ENCODE measurements at places on chromosomes 5 and 9.

DNA sequence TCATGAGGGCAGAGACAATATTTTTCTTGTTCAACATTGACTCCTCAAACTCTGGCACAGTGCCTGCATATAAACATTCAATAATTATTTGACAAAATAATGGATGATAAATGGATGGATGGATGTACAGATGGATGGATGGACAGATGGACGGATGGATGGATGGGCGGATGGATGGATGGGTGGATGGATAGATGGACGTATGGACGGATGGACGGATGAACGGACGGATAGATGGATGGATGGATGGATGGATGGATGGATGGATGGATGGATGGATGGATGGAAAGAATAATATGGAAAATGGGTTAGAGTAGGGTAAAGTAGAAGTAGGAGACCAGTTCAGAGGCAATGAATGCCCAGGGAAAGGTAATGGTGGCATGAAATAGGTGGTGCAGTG, 589.2 kb downstream of the EBF1 start:
- no peak for DNase-seq

DNA sequence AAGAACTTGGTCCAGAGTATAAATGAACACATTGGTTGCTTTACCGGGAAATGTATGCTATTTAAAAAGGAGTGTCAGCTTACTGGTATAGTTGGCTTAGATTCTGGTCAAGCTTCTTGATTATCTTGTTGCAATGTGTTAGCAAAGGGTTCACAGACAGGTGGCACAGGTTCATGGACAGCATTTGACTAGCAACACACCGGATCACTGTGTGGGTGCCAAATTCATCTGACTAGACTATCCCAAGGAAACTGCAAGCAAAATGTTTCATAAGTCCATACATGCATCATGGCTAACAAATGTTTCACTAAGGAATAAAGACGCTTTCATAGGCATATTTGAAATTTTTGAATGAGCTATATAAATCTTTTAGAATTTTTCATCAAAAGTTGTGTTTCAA, 274.1 kb downstream of the PLK2 start:
- DNase-seq: no peak

- no peak for DNase-seq
Measured at GRCh38 chr5:88190106-88190834, 78.4 kb downstream of the TMEM161B start.

DNA sequence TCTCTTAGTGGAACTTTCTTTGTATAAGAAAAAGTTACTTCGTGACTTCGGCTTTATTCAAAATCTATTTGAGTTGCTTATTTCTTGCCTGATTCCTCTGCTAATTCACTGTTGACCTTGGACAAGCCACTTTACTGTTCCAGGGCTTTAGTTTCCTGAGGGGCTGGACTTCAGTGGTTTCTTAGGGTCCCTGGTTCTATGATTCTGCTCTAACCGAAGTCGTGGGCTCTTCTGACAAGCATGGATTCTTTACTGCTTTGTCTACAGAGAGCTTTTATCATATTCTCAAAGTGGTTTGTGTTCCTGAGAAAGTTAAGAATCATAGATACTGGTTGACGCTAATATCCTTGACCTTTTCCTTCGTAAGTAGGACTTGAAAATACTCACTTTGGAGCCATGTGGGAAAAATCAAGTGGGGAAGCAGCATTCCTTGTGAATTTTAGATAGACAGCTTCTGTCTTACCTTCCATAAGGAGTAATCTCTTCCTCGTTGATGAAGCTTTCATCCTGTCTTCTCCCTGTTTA, 21.1 kb downstream of the EXOSC2 start:
- no peak for DNase-seq

- DNase-seq: no peak
Measured at GRCh38 chr5:132658381-132659302, 669 bp downstream of the IL13 start.
